ENCODE measurements at places on chromosomes 4 and X. TPM values are rescaled to one million over a fixed set of nuclear protein-coding genes. Genes with fewer than 3 reads are reported as not detected.
A peak's percentile ranks its signal among the peaks of the same experiment; 100 is the strongest.

CHM gene
- total RNA-seq, result 15.8 TPM

OPRPN gene
- not detected for total RNA-seq

DUSP21 gene
- not detected for total RNA-seq

DNA sequence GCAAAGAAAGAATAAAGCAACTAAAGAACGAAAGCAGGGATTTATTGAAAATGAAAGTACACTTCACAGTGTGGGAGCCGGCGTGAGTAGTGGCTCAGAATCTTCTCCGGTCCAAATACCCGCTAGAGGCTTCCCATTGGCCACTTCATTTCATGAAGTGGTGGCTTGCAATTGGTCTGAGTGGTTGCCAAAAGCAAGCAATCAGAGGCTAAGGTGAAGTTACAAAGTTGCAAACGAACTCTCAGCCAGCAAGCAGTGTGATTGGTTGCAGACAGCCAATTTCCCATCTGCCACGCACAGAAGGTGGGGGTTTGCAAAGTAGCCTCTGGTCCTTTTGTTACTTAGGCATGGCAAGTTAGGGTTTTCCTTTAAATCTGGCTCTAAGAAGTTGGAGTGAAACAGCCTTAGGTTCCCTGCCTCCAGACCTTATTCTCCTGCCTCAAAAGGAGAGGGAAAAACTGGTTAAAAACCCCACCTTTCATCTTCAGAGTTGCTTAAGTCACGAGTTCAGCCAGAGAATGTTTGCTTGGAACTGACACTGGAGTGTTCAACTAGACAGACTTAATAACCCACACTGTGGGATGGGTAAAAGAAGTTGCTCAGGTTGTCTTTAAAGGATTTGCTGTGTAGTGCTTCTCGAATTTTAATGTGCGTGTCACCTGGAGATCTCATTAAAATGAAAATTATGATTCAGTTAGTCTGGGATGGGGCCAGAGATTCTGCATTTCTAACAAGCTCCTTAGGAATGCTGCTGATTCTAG lies 6.9 kb upstream of the CLOCK start:
- no peaks in the 10 kb centered on the region for H3K27me3 ChIP-seq
- no peak overlapping the region for H3K4me3 ChIP-seq
- DNase-seq, result peak; percentile 11
- no peak overlapping the region for H3K27ac ChIP-seq

- H3K27ac ChIP-seq, result no peak overlapping the region
- H3K4me3 ChIP-seq, result no peak overlapping the region
- H3K27me3 ChIP-seq, result no peaks in the 10 kb centered on the region
- no peak for DNase-seq
Observed at GRCh38 chr4:140809676-140810075, 53.5 kb upstream of the TBC1D9 start.

GRCh38 chr4:33184657-33185290 lies 2464.6 kb downstream of the PCDH7 start:
- no peak overlapping the region for H3K27ac ChIP-seq
- H3K27me3 ChIP-seq, result no peaks in the 10 kb centered on the region
- H3K4me1 ChIP-seq, result no peaks in the 10 kb centered on the region
- no peak for DNase-seq

- DNase-seq, result no peak
- no peaks in the 10 kb centered on the region for H3K4me1 ChIP-seq
- H3K27me3 ChIP-seq, result no peaks in the 10 kb centered on the region
- H3K4me3 ChIP-seq, result no peak overlapping the region
- no peaks in the 10 kb centered on the region for H3K36me3 ChIP-seq
Observed at GRCh38 chr4:148881860-148882643, 439.8 kb upstream of the NR3C2 start.

DNA sequence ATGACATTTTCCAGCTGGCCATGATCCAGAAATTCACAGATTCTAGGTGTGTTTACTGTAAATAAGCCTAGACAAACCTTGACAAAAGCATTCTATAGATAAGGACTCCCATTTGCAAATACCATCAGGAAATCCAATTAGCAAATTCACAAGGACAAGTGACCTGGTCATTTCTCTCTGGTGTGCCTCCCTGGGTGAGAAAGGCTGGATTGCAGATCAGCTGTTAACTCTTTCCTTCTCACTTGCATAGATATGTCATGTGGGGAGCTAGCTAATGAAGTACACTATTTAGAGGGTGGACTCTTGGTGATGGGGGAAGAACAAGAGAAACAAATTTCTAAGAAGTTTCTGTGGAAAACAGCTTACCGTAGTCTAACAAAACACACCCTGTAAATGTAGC lies 58.9 kb downstream of the MOSPD2 start:
- H3K4me1 ChIP-seq, result 0 out of 2 replicates have a peak, but pooled peaks cover 7% of the 10 kb centered on the region
- DNase-seq, result no peak
- H3K27ac ChIP-seq, result no peak overlapping the region
- H3K27me3 ChIP-seq, result no peaks in the 10 kb centered on the region
- no peak overlapping the region for H3K4me3 ChIP-seq

DNA sequence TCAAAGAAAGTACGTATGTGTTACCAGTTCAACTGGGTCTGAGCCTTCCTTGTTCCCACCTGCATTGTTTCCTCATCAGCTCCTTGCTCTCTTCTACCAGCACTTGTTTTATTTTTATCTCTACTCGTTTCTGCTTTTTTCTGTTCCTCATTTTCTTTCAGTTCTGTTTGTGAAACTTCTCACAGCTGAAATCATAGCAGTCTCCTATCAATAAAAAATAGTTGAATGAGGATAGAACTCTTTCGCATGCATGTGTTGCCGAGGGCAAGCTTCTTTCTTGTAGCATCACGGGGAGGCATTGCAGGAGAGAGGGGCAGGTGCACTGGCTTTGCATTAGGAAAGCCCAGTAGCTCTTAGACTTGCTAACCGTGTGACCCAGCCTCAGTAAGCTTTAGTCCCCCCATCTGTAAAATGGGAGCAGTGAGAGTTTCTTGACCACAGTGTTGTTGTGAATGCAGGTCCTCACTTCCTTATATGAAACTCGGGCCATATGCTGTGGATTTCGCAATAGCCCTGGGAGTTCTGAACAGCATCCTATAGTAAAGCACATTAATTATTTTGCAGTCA lies 24.7 kb downstream of the OFD1 start:
- DNase-seq, result no peak
- no peaks in the 10 kb centered on the region for H3K4me1 ChIP-seq
- H3K27ac ChIP-seq, result no peak overlapping the region
- H3K4me3 ChIP-seq, result no peak overlapping the region

GRCh38 chrX:19875050-19875431 lies 12.4 kb downstream of the SH3KBP1 start:
- H3K27ac ChIP-seq, result no peak overlapping the region
- no peaks in the 10 kb centered on the region for H3K4me1 ChIP-seq
- H3K36me3 ChIP-seq, result no peaks in the 10 kb centered on the region
- no peak for DNase-seq
- H3K4me3 ChIP-seq, result no peak overlapping the region

DNA sequence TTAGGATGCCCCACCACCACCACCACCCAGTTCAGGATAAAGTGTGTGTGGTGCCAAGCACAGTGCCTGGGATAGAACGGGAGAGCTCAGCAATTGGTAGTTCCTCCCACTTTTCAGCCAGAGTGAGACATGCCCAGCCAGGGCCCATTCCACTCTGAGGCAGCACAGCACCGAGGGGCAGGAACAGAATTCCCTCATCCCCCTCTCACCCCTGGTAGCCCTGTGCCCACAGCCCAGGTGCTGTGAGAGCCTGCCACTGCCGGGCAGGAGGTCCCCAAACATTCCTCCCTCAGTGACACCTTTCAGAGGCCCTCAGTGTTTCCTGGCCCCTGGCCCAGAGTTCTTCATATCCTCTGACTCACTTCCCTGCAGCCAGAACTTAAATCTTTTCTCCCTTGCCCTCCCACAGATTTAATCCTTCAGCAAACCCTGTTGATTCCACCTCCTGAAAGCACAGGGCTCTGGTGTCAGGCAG lies 8.1 kb downstream of the RIPPLY1 start:
- H3K27me3 ChIP-seq, result no peaks in the 10 kb centered on the region
- peak; percentile 82 for DNase-seq
- H3K27ac ChIP-seq, result peak overlapping the region; percentile 62
- peaks cover 41% of the 10 kb centered on the region for H3K4me1 ChIP-seq
- H3K36me3 ChIP-seq, result no peaks in the 10 kb centered on the region

DNA sequence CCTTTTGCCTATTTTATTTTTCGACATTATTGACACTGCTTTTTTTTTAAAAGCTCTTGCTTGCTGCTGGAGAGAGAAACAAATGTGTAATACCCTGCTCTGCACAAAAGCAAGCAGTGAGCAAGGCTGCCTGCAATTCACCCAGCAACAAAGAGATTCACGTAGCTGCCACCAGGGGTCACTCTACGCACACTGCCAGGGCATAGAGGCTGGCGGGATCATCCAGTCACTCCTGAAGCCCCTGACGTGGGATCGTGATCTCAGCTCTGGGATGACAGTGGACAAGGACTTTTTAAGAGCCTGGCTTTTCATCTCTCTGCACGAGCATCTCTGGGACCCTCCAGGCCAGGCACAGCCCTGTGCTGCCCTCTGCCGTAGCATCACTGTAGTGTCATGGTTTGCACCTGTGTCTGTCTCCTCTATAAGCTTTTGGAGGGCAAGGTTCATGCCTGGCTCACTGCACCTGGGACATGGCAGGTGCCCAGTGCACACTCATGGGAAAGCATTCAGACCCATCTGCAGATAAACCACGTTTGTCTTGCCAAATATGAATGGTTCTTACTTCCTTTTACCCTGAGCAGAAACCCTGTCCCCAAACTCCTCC lies 19.8 kb downstream of the C4orf50 start:
- peaks cover 36% of the 10 kb centered on the region for H3K27me3 ChIP-seq
- H3K27ac ChIP-seq, result no peak overlapping the region
- no peaks in the 10 kb centered on the region for H3K36me3 ChIP-seq
- no peak for DNase-seq

- H3K4me3 ChIP-seq, result no peak overlapping the region
- H3K36me3 ChIP-seq, result no peaks in the 10 kb centered on the region
- no peaks in the 10 kb centered on the region for H3K27me3 ChIP-seq
- no peak overlapping the region for H3K27ac ChIP-seq
Observed at GRCh38 chr4:102114118-102114630, 231.1 kb downstream of the SLC39A8 start.

DNA sequence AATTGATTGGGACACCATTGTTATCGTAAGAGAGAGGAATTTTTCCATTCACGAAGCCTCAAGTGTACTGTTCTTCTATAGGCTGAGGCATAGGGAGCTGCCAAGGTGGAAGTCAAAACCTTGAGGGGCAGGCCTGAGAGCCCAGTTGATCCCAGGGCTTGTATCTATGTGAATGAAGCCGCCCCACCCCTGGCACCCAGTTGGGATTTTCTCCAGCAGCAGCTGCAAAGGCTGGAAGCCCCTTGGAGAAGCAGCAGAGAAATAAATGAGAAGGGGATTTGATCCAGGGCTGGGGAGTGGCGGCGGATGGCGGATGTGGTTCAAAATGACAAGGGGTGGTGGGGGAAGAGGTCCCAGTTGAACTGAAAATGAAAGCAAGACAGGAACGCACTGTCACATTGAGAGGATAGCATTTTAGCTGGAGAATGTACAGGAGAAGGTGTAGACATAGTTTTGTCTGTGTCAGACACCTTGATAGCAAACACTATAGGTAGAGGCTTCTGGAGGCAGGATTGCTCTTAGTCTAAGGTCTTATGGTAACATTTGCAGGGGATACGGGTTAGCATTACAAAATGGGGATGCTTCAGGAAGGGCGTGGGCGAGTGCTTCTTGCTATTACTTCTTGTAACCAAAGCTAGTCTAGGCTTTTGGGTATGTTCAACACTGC lies 32.6 kb downstream of the DOCK11 start:
- H3K27me3 ChIP-seq, result no peaks in the 10 kb centered on the region
- no peaks in the 10 kb centered on the region for H3K4me1 ChIP-seq
- DNase-seq, result no peak
- H3K27ac ChIP-seq, result no peak overlapping the region

GRCh38 chrX:11528623-11529022 lies 137.1 kb downstream of the ARHGAP6 start:
- no peaks in the 10 kb centered on the region for H3K36me3 ChIP-seq
